Activated CD4-positive, CD25-positive, alpha-beta regulatory T cell treated with anti-CD3 and anti-CD28 coated beads, Interleukin-2, amount 50 U/mL, for 72 hours (primary cell): ENCODE measurements at places on chromosomes 4 and X.

GRCh38 chr4:138666366-138666765 lies 349.2 kb upstream of the NOCT start:
- DNase-seq = no peak

- DNase-seq = no peak
Observed at GRCh38 chr4:123939621-123940020, 543.0 kb downstream of the SPRY1 start.

DNA sequence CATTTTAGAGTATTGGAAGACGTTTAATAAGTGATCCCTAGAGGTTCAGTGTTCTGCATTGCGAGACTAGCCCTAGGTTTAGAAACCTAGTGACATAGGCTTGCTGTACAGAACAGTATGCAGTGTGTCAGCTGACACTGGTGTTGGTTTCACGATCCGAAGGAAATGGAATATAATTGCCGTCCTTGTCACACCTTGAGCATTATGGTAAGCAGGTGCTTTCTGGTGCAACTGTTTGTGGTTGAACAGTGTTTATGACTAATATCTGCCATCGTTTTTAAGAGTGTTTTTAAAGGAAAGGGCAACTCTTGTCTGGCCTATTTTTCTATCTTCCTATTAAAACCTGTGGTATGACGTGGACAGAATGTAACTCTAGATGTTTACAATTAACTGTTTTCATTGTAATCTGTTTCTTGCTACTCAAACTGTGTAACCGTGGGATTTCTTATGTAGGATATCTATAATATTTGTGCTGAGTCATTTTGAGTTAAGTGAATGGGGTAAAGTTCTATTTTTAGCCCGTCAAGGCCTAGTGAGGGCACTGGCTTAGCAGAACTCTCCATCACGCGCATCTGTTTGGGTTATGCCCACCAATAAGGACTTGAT lies 53.8 kb upstream of the TBC1D14 start:
- DNase-seq = no peak

- no peak for DNase-seq
Observed at GRCh38 chrX:41759817-41760216, 35.8 kb downstream of the GPR82 start.

GRCh38 chr4:110049951-110050925 lies 137.6 kb downstream of the EGF start:
- DNase-seq = peak; percentile 36
